ENCODE measurements at places on chromosomes 11 and 22.
A peak's percentile ranks its signal among the peaks of the same experiment; 100 is the strongest.

DNA sequence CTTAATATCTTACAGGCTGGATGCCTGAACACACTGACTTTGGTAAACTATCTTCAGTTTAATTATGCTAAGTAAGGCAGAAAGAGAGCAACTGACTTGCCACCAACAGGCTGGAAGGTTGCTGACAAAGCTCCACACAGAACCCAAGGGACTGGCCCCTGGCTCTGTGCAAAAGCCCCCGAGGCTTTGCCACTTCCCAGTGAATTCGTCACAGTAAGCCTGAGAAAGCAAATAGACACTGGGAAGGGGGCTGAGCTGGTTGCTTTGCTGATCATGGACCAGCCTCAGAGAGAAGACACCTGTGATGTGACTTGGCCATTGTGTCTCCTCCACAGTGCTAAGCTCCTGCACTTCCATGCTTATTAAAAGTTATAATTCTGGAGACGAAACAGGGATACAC is 91.7 kb downstream of the BLID start:
- no peak for DNase-seq

DNA sequence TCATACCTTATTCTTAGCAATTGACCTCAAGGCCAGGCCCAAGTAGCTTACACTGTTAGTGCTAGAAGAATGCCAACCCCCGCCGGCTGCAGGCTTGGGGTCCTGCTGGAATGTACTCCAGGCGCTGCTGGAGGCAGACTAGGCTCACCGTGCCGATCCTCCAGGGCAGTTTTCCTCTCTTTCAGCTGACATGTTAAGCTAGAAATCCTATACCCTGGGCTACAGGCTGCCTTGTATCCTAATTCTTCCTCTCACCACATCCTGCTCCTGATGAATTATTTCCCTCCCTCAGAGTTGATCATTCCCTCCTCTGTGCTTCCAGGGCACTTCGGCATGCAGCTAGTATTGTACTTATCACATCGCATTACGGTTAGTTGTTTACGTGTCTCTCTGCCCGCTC is 3.4 kb downstream of the SPTBN2 start:
- DNase-seq, result no peak

- DNase-seq, result no peak
Observed at GRCh38 chr11:72228229-72228843, 3.8 kb downstream of the INPPL1 start.

DNA sequence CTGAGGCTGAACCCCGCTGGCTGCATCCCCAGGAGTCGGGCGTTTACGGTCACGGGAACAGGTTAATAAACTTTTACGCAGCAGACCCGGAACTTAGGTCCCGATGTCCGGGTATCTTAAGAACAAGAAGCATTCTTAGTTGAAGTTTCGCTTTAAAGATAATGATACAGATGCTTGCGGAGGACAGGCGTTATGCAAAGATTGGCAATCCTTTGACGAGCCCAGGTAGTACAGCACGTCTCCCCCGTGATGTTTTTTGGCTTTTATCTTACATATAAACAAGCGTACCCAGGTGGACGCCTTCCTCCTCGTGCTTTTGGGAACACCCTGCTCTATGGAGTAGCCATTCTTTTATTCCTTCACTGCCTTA is 871 bp upstream of the TOLLIP start:
- no peak for DNase-seq

GRCh38 chr11:8989453-8989852 is 14.3 kb downstream of the NRIP3 start:
- DNase-seq, result no peak

GRCh38 chr22:37202001-37202555 is 10.2 kb downstream of the SSTR3 start:
- DNase-seq, result no peak

DNA sequence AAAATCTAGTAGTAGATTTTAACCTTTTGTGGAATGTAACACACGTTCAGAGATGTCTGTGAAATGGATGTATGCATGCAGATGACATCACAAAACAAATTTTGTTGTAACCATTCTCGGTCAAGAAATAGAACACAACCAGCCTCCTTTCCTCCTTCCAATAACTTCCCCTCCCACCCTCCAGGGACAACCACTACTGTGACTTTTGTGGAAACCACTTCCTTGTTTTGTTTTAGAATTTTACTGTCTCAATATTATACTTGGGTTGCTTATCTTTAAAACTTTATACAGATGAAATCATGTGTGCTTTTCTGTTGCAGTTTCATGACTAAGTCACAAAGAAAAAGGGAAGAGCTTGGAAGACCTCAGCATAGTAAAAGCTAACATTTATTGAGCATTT is 189.4 kb upstream of the NCAM1 start:
- DNase-seq, result peak; percentile 23

- no peak for DNase-seq
Observed at GRCh38 chr11:115257270-115257669, 246.9 kb downstream of the CADM1 start.

DNA sequence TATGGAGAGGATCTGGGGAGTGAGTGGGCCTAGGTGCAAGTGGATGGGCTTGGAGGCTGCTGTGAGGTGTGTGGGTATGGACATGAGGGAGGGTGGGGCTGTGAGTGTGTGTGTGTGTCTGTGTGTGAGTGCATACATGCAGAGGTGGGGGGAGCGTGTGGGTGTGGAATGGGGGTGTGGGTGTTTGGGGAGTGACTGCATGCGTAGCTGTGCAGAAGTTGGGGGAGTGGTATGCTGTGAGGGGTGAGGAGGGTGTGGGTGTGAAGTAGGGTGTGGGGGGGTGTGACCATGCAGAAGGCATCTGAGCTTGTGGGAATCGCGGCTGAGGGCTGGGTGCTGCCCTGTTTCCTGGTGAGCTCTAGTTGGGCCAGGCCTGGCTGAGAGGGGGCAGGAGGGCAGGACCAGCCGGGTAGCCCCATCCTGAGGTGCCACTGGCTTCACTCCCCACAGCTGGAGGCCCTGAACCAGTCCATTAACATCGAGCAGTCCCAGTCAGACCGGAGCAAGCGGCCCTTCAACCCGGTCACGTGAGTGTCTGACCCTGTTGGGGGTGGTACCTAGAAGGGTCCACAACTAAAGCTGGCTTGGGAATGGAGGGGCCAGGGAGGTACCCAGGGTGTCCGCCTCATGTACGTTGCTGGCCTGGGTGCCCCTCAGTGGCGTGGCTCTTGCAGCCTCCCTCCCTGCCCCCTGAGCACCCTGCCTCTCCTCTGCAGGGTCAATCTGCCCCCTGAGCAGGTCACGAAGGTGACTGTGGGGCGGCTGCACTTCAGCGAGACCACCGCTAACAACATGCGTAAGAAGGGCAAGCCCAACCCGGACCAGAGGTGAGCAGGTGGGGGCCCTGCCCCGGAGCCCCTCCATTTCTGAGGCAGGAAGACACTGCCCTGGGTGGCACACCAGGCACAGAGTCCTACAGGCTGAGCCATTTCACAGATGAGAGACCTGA is 16.5 kb downstream of the TMEM258 start:
- no peak for DNase-seq

- no peak for DNase-seq
Observed at GRCh38 chr11:125494974-125495725, 915 bp downstream of the FEZ1 start.

GRCh38 chr11:111427471-111427912 is 48.4 kb upstream of the POU2AF1 start:
- no peak for DNase-seq

DNA sequence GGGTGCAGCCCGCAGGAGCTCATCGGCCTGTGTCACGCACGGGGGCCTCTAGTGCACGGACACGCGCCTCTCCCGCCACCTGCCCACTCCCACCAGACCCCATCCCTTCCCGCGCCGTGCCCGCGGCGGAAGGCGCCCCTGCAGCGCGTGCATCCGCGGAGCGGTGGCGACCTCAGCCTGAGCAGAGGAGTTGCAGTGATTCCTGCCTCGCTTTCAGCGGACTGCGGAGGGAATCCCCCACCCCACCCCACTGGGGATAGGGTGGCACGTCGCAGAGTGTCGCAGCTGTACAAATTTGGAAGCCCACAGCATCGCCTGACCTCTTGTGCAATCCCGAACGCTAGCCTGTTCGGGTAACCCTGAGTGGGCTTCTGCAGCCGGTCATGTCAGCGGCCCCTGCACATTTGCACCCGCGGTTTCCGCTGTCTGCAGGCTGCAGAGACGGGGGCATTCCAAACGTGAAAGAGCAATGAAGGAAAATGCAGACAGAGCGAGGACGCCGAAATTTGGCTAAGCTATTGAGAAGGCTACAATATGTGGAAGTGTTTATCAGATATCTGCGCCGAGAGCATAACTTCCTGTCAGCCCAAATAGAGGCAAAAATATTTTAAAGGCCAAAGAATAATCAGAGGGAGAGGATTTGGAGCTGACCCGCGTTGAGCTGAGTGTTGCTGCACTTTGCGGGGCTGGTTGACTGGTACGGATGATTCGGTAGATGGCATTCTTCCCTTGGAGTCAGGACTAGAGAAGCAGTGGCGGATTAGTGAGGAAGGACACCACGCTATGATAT is 617 bp upstream of the ARHGAP20 start:
- DNase-seq, result no peak

DNA sequence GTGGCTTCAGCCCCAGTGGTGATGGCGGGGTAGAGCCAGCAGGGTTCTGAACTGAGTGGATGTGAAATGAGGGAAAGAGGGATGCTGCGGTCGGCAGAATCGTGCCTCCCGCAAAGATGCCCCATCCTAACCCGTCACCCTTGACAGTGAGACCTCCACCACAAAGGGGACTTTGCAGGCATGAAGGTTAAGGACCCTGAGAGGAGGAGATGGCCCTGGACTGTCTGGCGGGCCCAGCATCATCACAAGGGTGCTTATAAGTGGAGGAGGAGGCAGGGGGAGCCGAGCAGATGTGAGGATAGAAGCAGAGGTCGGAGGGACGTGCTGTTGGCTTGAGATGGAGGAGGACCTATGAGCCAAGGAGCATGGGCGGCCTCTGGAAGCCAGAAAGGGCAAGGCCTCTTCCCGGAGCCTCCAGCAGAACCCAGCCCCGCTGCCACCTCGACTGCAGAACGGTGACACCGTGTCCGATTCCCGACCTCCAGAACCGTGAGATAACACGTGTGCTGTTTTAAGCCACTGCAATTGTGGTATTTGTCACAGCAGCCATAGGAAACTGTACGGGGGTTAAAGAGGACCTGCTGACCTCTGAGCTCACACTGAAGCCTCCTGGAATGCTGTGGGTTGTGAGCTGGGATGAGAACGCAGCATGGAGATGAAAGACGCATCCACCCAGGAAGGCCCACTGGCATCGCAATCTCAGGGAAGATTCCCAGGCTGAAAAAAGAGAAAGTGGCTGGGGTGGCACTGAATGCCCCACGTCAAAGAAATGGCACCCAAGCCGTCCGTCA is 10.9 kb downstream of the LINC01488 start:
- DNase-seq, result no peak

DNA sequence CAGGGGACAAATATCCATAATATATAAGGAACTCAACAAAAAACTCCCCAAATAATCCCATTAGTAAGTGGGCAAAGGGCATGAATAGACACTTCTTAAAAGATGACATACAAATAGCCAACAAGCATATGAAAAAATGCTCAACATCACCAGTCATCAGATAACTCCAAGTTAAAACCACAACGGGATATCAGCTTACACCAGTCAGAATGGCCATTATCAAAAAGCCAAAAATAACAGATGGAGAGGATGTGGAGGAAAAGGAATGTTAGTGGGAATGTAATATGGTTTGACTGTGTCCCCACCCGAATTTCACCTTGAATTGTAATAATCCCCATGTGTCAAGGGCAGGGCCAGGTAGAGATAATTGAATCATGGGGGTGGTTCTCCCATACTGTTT is 350.1 kb downstream of the GUCY1A2 start:
- DNase-seq, result no peak

DNA sequence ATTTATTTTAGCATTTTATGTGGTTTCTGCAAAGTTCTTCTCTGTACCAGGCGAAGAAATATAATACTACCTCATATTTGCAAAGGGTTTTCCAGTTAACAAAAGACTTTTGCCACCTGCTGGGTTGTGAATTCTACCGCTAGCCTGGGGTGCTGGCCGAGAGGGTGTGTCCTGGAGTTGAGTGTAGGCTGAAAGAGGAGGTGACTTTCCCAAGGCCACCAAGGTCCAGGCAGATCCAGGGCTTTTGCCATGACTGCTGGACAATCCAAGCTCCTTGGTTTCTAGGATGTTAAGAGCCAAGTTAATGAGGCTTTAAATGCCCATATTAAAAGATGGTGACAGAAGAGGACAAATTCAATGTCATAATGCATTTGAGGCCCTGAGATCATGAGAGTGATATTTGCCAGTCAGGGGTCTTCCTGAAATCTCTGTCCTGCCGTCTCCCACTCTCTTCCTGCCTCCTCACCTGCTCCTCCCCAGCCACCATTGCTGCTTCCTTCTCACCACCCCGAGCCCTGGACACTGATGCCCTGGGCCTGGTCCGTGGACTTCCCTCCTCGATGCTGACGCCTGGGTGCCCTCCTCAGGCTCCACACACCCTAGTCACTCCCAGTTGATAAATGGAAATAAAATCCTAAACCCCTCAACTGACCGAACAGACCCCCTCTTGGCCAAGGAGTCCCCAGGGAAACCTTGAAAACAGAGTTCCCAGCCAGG is 825.6 kb downstream of the TBC1D22A start:
- no peak for DNase-seq

- DNase-seq, result no peak
Observed at GRCh38 chr11:107473792-107474191, 16.2 kb upstream of the CWF19L2 start.

- no peak for DNase-seq
Observed at GRCh38 chr22:37172266-37173245, 15.5 kb downstream of the C1QTNF6 start.

GRCh38 chr22:46125816-46126765 is 24.2 kb upstream of the PPARA start:
- no peak for DNase-seq

- DNase-seq, result no peak
Observed at GRCh38 chr11:70192666-70193410, 10.3 kb upstream of the FADD start.

DNA sequence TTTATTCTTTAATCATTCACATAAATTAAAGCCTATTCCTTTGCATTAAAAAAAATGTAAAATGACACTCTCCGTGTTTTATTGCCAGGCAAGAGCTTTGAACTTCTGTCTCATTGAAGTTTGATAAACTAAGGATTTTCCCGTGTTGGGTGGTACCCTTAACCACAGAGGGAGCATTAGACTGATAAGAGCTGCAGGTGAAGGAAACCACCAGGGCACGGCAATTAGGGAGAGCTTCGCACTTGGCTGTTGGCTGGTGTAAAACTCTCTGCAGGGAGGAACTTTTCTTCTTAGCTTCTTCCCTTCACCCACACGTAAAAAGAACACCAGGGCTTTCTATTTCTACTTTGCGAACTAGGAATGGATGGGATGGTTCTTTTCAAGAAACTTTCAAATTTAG is 47.0 kb downstream of the CSTPP1 start:
- no peak for DNase-seq

GRCh38 chr11:61004761-61005181 is 33.3 kb downstream of the CD6 start:
- no peak for DNase-seq
